Inflammatory macrophage (primary cell): ENCODE measurements at places on chromosomes 4 and X.

DNA sequence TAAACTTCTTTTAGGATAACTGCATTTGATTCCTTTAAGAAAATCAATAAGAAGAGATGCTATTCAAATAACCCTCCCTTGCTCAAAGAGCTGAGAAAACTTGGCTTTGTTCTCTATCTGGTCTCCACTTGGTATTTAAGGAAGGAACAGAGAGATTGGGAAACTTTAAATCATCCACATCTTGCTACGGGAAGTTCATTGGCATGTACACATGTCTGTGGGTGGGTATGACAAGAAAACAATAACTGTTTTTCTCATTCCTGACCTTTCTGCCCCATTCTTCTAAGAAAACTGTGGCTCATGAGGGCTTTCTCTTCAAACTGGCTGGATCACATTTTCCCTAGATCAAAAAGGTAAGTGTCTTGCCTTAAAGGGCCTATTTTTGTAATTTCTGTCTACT, 6.0 kb downstream of the SEL1L3 start:
- peak; percentile 89 for DNase-seq

DNA sequence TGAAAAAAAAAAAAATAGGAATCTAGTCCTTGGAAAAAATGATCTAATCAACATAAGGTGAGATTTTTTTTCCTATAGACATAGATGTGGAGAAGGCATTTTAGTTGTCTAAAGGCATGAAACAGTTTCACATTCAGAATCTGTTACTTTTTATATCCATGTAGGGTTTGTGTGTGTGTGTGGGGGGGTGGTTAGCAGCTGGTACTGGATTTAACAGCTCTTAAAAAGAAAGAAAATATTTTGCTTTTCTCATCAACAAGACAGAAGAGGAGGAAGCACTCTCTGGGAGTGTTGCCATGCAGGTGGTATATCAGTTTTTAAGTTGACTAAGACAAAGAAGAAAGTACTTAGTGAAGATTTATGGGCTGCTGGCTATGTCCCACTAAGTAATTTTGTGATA, 122.3 kb downstream of the VCX3B start:
- no peak for DNase-seq

DNA sequence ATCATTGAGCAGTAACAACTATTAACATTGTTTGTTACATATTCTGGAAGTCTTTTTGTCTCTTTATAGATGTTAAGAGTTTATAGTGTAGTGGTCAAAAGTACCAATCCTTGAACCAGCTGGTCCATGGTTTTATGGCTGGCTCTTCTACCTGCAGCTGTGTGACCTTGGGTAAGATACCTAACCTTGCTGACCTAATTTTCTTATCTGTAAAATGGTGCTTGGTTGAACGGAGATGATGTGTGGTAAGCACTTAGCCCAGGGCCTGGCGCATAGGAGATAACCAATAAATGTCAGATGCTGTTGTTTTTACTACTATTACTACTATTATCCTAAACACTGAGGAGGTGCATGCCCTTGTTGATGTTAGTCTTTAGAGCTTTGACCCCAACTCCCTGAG, 116.6 kb downstream of the TMEM164 start:
- no peak for DNase-seq

- no peak for DNase-seq
Measured at GRCh38 chrX:25287521-25287920, 271.8 kb upstream of the ARX start.

- no peak for DNase-seq
Measured at GRCh38 chr4:76782837-76783236, 115.1 kb downstream of the SOWAHB start.

GRCh38 chrX:36336751-36337150, 417.2 kb downstream of the CFAP47 start:
- DNase-seq = no peak

DNA sequence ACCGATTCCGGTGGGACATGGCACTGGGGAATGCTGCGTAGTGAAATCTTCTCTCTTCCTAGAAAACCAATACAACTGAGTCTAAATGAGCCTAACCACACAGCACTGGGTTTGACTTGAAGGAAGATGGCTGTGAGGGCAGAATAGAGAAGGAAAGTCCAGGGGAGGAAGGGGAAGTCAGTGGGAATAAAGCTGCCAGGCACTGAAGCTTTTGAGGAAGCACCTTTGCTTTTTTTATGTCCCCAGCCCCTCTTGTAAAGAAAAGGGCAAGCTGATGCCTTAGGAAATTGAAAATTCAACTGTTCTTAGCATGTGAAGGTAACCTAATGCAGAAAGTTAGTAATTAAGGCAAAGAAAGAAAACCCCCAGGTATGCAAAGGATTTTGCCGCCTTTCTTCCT, 20.6 kb downstream of the MED28 start:
- no peak for DNase-seq

DNA sequence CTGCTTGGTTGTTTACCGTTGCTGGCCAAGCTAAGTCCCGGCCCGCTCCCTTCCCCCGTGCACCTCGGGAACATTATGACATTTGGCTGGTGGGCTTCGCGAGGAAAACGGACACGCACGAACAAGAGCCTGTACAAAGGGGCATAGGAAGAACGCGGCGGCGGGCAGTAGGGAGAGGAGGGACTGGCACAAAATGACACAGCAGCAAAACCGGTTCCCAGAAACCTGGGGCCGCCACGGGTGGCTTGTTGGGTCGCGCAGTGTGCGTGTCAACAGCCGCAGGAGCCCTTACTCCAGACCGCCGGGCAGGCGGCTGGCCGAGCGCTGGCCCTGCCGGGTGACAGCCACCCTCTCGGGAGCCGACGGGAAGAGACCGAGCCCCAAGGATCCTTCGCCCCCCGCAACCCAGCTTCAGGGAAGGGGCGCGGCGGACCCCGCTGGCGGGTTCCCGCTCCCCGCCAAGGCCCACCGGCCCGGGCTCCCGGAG, 1.6 kb upstream of the LIN54 start:
- DNase-seq = peak; percentile 45

DNA sequence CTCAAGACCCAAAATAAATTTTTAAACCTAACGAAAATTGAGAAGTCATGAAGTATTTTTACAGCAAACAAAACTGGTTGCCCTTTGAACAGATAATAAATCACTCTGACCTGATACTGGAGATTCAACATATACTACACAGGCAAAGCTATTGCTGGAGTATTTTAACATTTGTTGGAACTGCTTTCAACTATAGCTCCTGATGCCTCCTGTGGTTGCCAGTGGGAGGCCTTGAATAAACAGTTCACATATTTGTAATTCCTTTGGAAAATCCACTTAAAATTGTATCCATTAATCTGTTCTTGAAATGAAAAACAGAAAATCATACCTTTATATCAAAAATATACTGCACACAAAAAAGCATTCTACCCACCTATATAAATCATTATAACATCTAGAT, 605.1 kb downstream of the KCTD8 start:
- DNase-seq = no peak

GRCh38 chr4:124980276-124980752, 267.8 kb upstream of the ANKRD50 start:
- no peak for DNase-seq

- DNase-seq = no peak
Measured at GRCh38 chrX:45537936-45538335, 337.3 kb upstream of the DIPK2B start.

GRCh38 chr4:74632634-74633033, 161.7 kb downstream of the BTC start:
- peak; percentile 77 for DNase-seq

GRCh38 chrX:118948270-118948669, 26.1 kb upstream of the LONRF3 start:
- DNase-seq = no peak

GRCh38 chrX:10325611-10326010, 168.8 kb downstream of the CLCN4 start:
- no peak for DNase-seq

DNA sequence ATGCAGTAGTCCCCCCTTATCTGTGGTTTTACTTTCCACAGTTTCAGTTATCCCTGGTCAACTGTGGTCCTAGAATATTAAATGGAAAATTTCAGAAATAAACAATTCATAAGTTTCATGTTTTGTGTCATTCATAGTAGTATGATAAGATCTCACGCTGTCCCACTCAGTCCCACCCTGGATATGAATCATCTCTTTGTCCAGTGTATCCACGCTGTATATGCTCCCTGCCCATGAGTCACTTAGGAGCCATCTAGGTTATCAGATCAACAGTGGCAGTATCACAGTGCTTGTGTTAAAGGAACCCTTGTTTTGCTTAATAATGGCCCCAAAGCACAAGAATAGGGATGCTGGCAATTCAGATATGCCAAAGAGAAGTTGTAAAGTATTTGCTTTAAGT, 16.2 kb upstream of the SYTL4 start:
- no peak for DNase-seq

DNA sequence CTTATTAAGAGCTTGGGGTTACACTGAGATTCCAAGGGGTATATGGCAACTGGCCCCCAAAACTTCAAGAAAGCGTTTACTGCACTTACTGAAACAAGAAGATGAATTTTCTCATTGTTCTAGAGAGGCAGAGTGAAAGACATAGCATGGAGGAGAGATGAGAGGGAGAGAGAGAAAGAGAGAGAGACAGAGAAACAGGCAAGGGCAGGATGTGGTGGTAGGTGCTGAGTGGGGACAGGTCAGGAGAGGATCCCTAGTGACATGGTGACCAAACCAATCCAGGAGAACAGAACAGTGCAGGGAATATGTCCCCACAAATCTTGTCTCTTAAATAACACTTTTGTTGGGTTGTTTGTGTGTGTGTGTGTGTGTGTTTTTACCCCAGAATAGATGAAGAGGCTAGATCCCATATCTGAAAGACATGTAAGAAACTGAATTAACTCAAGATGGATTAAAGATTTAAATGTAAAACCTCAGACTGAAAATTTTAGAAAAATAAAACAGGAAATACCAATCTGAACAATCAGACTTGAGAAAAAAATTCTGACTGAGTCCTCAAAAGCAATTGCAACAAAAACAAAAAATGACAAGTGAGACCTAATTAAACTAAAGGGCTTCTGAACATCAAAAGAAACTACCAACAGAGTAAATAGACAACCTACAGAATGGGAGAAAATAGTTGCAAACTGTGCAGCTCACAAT, 202.2 kb downstream of the QDPR start:
- DNase-seq = no peak

DNA sequence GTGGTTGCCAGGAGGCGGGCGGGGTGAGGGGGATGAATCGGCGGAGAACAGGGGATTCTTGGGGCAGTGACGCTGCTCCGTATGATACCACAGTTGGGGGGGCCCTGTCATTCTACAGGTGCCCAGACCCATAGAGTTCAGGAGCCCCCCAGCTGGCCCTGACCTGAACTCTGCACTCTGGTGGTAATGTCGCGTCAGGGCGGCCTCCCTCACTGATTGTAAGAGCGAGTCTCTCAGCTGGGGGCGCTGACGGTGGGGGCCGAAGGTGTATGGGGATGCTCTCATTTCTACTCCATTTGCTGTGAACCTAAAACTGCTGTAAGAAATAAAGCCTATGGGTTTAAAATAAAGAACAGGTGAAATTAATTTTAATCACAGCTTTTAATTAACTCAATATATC, 91.8 kb upstream of the PSAPL1 start:
- no peak for DNase-seq
